ENCODE measurements at places on chromosomes 6 and 20.

GRCh38 chr6:1538810-1539478 lies 70.8 kb upstream of the FOXC1 start:
- no peak for DNase-seq

DNA sequence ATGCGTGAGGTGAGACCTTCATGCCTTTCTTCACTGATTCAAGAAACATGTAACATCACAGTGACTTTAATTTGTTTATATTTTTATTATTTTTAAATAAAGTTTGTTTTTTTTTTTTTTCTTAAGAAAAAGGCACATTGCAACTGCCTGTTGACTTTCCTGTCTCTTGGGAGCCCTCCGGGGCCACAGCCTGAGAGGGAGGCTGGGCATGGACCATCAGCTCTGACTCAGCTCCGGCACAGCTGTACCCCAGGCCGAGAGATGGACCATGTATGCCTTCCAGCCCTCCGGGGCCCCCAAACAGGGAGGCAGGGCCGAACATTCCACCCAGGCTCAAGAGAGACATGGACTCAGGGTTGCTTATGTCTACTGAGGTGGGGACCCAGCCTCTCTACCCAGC lies 99.9 kb downstream of the NFATC2 start:
- no peak for DNase-seq

- DNase-seq: no peak
Measured at GRCh38 chr20:57040466-57040865, 226.0 kb downstream of the BMP7 start.

GRCh38 chr20:38226553-38226952 lies 34.0 kb downstream of the KIAA1755 start:
- no peak for DNase-seq

DNA sequence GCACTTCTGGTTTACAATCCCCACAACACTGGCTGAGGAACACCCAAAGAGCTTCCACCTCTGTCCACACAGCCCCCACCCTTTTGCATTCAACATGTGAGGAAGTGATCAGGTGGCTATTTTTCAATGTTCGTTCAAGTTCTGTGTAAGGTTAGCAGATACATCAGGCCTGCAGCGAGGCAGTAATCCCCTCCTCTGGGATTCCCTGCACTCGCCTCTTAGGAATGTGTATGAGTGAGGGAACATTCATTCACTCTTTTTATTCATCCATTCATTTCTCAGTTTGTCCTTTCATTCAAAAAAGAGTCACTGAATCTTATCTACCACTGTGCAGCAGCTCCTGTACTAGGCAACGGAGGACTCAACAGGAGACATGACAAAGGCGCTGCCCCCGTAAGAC lies 236.4 kb upstream of the PRDM1 start:
- no peak for DNase-seq

DNA sequence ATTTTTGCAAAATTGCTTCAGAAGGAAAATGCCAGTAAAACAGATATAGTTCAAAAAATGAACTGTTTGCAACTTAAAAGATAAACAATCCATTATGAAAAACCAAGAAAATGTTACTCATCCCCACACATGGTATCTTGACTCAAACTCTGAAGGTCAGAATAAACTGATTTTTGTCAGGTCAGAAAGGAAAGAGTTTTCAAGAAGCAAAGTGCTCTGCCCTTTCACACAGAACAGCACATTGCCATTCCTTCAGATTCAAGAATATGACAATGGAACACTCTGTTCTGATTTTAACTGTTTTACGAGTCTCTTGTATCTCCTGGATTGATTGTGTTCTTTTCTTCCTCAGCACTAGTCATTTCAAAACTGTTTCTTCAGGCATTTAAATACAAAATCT lies 33.8 kb upstream of the NT5E start:
- DNase-seq: no peak

- DNase-seq: no peak
Measured at GRCh38 chr20:43787937-43788336, 61.1 kb upstream of the GTSF1L start.

DNA sequence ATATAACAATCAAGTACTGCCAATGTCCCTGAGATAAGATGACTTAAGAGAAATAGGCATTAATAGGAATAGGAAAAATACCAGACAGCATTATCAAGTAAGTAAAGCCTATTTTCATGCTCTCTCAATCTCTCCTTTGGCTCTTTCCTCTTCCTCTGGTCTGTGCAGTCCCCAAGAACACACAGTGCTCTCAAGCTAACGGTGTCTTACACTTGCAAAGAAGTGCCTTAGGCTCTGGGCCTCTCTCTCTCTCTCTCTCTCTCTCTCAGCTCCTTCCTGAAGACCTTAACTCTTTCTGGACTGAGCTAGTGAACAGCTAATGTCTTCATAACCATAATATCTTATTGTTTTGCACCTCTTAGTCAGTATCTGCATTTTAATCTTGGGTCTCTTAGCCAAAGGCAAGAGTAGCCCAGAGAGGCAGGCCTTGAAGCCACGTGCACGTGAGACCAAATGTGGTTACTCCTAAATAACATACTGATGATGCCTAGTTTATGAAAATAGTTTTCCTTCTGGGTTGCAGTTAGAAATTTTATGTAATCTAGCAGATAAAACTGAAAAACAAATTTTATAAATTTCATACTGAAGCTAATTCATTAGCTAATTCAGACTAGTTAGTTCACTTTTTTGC lies 70.8 kb downstream of the TPD52L1 start:
- DNase-seq: no peak

DNA sequence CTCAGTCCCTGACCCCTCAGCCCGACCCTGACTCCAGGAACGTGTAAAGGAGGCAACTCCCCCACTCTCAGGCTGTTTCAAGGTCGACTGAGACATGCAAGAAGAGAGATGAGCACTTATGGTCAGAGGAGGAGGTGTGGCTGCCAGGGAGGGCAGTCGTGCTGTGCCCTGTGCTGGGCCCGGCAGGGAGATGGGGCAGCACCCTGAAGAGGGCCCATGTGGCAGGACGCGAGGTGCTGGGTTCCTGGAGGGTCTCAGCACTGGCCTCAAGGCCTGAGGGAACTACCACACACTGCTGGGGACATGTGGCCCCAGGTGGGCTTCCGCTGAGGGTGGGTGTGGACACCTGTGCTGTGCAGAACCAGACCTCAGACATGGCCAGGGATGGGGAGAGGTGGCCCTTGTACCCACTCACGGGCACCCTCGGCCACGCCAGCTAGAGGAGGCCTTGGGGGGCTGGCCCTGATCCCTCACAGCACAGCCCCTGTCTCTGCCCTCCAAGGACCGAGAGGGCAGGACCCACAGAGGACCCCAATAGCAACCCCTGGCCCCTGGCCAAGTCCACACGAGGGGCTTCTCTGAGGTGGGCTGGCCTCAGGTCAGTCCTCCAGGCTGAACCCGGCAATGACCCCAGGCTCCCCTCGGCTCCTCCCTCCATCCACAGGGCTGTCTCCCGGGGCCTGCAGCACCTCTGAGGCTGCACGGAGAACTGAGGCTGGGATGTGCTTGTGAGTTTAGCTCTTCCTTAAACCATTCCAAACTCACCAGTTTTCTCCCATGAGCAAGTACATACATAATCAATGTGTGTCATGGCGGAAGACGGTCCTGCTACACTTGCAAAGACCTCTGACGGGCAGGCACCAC lies 8.7 kb downstream of the SLC2A4RG start:
- DNase-seq: peak; percentile 29

DNA sequence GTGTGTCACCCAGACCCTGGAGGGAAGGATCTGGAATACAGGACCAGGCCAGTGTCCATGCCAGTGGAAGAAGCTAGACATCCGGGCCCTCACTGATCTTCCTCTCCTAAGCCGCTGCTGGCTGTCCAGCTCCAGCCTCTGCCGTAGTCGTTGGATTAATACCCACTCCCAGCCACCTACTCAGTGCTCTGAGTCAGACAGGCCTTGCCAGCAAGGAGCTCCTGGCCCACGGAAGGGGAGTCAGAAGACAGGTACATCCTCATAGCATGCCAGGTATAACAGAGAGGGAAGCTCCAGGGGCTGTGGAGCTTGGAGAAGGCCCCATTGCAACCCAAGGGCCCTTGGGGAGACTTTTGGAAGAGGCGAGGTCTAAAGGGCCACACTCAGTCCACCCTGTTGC lies 49.0 kb downstream of the STK35 start:
- DNase-seq: no peak

GRCh38 chr20:20561841-20562240 lies 150.6 kb downstream of the RALGAPA2 start:
- no peak for DNase-seq
